ENCODE measurements at places on chromosomes 3 and 15.

DNA sequence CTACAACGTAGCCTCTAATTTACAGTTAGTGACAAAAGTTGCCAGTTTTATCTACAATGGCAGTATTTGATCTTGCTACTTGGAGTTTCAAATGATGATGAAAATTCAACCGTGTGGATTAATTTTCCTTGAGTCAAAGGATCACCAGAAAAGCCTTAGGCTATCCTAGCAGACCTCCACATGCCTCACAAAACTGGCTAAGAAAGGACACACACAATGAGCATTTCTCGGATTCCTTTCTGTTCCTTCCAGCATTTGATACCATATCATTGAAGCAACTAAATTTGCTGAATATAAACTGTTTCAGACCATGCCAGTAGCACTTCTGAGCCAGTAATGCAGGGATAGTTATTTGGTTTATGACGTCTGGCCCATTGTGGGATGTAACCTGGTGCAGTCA is 587.4 kb upstream of the MDFIC2 start:
- no peak for DNase-seq

GRCh38 chr3:186857743-186858142 is 15.2 kb downstream of the ADIPOQ start:
- DNase-seq = no peak

GRCh38 chr3:102230057-102230456 is 204.8 kb upstream of the ZPLD1 start:
- DNase-seq = no peak

GRCh38 chr3:125232401-125232800 is 19.9 kb upstream of the SLC12A8 start:
- no peak for DNase-seq

DNA sequence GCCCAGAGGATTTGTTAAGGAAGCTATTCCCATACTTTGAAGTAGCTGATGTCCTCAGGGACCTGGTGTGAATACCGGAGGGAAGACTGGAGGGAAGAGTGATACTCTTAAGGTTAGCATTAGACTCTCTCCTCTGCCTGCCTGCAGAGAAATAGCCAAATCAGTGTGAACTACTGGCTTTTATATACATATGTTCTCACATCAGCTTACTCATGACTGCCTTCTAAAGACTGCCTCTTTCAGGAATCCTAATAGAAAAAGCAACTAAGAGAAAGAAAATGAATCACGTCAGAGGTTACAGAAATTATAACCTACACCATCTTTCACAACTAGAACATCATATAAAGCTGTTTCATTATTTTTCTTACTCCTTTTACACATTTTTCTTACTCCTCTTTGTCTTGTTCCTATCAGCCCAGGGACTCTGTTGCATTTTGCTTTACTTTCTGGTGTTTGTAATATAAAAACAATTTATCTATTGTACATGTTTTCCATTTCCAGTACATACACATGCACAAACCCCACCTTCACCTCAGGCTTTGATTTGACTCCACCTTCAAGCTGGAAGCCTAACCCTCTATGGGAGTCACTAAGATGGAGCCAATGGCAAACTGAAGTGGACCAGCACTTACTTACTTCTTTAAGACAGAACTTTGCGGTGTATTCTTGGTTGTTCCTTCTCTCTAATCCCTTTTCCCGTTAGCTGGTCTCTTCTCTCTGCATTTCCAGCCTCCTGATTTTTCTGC is 257.7 kb upstream of the UBE2E1 start:
- no peak for DNase-seq

- no peak for DNase-seq
These were observed 59.6 kb upstream of the PPARG start for GRCh38 chr3:12229146-12229851.

DNA sequence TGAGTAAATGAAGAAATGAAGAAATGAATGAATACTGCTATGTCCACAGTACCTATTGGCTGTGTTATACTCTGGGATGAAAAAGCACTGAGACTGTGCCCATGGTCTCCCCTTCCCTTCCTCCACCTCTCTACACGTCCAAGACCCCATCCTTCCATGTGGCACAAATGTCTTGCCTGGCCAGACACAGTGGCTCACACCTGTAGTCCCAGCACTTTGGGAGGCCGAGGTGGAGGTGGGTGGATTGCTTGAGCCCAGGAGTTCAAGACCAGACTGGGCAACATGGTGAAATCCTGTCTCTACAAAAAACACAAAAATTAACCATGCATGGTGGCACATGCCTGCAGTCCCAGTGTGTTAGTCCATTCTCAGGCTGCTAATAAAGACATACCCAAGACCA is 200.1 kb downstream of the FAM43A start:
- DNase-seq = no peak

GRCh38 chr3:138938056-138938876 is 8.7 kb downstream of the FOXL2 start:
- no peak for DNase-seq

GRCh38 chr3:65677486-65678010 is 361.2 kb downstream of the MAGI1 start:
- DNase-seq = no peak

DNA sequence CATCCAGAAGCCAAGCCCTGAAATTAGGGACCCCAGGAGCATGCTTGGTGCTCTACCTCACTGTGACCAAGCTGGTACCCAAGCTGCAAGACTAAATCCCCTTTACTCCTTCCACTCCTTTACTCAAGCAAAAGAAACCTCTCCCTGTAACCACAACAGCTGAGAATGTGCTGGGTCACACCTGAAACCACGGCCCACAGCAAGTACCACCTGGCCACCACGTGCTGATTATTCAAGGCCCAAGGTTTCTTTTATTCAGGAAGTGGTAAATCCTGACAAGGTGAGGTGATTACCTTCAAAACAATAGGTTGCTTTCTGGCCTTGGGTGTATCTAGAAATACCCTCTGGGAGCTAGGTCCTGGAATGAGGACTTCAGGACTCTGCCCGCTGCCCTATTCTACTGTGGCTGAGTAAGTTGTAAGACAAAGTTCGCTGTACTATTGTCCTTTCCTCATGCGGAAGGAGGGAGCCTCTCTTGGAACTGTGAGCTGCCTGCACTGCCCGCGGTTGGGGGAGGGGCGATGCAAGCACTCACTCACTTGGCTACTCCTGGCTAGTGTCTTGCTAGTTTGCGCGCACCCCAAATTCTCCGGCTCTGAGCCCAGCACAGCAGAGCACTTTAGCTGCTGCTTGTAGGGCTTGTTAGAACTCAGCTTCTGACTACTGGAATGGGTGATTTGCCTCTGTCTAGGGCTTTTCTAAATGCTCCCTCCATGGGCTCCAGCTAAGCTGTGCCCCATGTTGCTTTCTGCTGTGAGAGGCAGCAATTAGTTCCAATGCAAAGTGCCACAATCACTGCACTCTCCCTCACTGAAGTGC is 487.1 kb upstream of the CNTN3 start:
- no peak for DNase-seq

DNA sequence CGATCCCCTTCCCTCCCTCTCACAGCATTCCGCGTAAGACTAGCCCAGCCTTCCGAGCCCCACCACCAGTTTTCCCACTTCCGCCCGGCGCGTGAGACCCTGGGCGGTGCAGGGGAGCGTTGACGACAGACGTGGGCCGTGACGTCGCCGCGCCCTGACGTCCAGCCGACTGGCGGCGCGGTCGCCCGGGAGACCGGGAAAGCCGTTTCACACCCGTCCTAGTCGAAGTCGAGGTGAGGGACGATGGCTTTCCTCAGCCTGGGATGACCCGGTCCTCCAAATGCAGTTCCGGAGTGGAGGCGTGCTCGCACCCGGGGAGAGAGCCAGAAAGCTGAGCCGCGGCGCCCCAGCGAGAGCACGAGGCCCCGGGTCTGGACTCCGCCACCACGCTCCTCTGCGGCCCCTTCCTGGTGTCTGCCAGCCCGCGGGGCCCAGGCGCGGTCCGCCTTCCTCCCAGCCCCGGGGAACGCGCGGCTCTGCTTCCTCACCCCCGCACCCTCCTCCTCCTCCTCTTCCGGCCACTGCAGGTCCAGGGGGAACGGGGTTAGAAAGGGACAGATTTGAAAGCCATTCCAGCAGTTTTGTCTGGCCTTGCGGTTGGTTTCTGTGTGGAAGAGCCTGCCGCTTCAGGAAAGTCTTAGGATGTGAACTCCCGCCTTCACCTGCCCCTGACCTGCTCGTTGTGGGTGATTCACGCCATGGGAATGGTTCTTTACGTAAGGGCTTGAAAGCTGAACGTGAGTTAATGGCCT is at the start of gene LEKR1:
Gene LEKR1, plus strand, starts transcription at position 210 of the 752 bp plus-strand sequence. CDS start 2,977 bp downstream, outside the sequence.
- DNase-seq = peak; percentile 69

GRCh38 chr3:151789853-151790463 is 24.0 kb upstream of the AADAC start:
- no peak for DNase-seq

GRCh38 chr3:170477395-170477794 is 58.7 kb downstream of the CLDN11 start:
- DNase-seq = no peak

GRCh38 chr15:100309109-100310040 is 32.4 kb downstream of the ADAMTS17 start:
- DNase-seq = no peak

- DNase-seq = no peak
These were observed 68.7 kb upstream of the KCNAB1 start for GRCh38 chr3:156051651-156052050.

GRCh38 chr15:86743283-86743903 is 663.7 kb downstream of the AGBL1 start:
- peak; percentile 56 for DNase-seq

DNA sequence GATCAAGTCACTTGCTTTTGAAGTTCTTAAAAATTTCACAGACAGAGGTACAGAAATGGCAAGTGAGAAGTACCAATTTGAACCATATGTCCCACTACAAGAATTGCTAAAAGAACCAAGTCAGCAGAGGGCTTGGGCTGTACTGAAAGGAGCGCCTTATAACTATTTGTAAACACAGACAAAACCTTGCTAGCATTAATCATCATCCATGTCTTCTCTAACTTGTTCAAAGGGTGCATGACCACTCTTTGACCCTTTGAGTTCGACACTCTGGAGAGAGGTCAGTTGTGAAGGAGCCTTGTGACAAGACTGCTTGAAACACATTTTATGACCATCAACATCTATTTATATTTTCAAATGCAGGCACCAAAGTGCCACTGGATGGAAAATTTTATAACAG is 191.7 kb downstream of the PDZRN3 start:
- no peak for DNase-seq

DNA sequence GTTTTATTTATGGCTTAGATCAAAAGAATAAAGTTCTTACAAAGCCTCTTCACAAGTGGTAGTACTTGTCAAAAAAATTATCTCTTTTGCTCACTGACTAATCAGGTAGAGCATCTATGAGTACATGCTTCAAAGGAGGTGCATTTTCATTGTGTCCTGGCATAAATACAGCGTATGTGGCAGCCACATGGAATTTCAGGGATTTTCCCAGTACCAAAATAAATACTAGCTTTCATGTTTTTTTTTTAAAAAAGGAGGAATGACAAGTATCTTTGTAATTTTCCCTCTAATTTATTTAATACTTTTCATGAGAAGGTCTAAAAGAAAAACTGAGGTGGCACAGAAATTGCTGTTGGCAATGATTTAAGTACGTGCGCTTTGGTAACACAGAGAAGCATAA is 597.8 kb upstream of the ALCAM start:
- no peak for DNase-seq

DNA sequence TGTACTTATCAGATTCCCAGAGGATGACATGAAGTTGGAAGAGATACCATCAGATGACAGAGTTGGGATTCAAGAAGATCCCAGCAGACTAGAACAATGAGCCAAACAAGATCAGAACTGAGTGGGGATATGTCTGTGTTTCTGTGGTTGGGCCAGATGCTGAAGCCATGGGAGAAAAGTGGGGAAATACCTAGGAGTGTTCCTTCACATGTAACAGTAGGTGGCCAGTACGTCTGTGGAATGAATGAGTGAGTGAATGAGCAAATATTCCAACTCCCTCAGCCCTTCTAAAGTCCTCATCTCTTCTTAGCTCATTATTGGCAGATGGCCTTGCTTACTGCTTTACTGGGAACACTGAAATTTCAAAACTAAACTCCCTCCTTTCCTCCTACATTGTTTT is 32.2 kb upstream of the GREM1 start:
- no peak for DNase-seq

- DNase-seq = no peak
These were observed 133.6 kb downstream of the P2RY1 start for GRCh38 chr3:152968388-152969024.

DNA sequence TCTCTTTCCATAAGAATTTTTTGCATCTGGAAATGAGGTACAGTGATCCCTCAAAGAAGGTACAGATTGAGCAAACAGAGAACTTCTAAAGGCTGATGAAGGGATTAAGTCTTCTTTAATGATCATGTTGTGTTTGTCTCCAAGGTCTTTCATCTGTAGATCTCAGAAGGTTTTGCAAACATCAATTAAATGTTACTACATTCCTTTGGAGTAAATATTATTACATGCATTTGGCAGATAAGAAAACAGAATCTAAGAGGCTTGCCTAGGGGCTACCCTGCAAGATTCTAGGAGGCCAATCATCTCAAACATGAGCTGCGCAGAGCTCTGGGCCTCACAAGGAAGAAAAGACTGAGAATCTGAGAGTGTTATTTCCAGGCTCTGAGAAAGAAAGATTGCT is 70.9 kb upstream of the LPP start:
- DNase-seq = no peak

DNA sequence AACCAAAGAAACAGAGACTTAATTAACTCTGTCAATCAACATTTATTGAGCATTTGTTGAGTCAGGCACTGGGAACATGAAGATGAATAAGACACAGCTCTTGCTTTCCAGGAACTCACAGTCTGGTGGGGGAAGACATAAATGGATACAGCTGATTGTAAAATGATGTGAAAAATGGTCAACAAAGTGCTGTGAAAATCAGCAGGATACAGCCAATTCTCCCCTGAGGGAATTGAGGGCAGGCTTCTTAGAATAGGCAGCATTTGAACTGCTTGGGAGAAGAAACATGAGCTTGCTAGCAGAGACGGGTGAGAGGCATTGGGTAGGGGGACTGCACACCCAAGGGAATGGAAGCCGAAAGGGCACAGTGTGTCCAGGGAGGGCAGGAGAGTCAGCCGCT is 41.1 kb downstream of the MFSD1 start:
- DNase-seq = no peak

GRCh38 chr3:64244011-64244942 is 19.0 kb upstream of the PRICKLE2 start:
- no peak for DNase-seq

DNA sequence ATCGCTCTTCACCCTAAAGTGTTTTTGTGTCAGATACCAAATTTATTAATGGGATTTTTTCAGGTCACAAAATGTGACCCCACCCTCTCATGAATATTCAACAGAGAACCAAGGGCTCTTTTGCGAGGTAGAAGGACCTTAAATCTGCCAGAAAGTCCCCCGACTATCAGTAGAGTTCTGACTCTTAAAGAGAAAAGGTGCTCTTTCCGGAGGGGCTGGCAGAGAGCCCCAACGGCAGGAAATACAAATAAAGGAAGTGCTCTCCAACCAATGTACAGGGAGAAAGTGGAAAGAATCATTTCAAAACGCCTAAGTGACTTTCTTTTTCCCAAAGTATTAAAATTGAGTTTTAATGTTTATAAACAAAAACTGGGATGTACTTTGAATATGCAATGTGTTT is 517.2 kb downstream of the FOXP1 start:
- DNase-seq = peak; percentile 67

GRCh38 chr3:57816471-57817095 is 60.5 kb downstream of the SLMAP start:
- DNase-seq = no peak

GRCh38 chr3:73094951-73095350 is 33.5 kb downstream of the EBLN2 start:
- no peak for DNase-seq
